Endothelial cell of umbilical vein (primary cell): ENCODE measurements at places on chromosomes 5 and 9. TPM values are rescaled to one million over a fixed set of nuclear protein-coding genes. Genes with fewer than 3 reads are reported as not detected.

DNA sequence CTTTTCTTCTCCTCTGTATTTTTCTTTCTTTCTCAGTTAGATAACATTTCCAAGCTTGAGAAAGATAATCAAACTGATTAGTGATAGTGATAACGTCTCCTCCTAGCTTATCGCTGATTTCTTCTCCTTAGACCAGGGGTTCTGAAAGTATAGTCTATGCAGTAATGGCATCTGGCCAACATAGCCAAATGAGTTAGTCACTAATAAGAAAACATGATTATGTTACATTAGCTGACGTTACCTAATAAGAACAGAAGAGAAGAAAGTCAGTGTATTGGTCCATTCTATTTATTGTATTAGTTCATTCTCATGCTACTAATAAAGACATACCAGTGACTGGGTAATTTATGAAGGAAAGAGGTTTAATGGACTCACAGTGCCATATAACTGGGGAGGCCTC is 111.2 kb downstream of the STRBP start:
- H3K27ac ChIP-seq = no peak overlapping the region
- H3K36me3 ChIP-seq = no peaks in the 10 kb centered on the region
- H3K27me3 ChIP-seq = no peaks in the 10 kb centered on the region
- peak; percentile 51 for DNase-seq

The ROPN1L gene
- polyA plus RNA-seq = 0.13 and 0.30 TPM in 2 replicates

The SPINK7 gene
- polyA plus RNA-seq = not detected in 2 replicates

GRCh38 chr9:76032797-76033373 is 142.4 kb downstream of the PCSK5 start:
- H3K4me3 ChIP-seq = no peak overlapping the region
- no peak overlapping the region for H3K27ac ChIP-seq
- H3K27me3 ChIP-seq = no peaks in the 10 kb centered on the region

The AMBP gene
- polyA plus RNA-seq = not detected in 2 replicates

DNA sequence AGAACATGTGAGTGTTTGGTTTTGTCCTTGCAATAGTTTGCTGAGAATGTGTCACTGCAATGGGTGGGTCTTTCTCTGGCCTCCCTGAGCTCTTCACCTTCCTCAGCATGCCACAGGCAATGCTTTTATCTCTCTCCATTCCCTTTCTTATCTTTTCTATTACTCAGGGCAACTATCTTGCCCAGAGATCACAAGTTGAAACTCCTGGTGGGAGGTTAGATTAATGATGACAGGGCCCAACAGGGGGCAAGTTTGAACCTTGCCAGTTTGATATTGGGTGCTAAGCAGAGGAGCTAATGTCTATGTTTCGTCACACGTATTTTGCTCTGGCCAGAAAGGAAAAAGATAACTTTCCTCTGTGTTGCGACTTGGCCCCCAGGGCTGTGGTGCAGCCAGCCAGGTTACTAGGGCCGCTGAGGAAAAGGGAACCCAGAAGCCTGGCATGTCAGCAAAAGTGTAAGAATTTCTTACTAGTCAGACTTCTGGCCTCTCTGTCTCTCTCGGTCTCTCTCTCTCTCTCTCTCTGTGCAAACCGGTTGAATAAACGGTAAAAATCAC is 299.3 kb upstream of the POU5F2 start:
- no peak overlapping the region for H3K27ac ChIP-seq
- H3K4me1 ChIP-seq = no peaks in the 10 kb centered on the region
- no peak for DNase-seq
- H3K4me3 ChIP-seq = no peak overlapping the region

The SLC27A6 gene
- polyA plus RNA-seq = 0.10 TPM in 1 of 2 replicates, not detected in the other
